Neural progenitor cell (in vitro differentiated cells): ENCODE measurements at places on chromosomes 16 and 17.

- DNase-seq: no peak
These were observed 27.4 kb downstream of the CDRT15 start for GRCh38 chr17:14209215-14209614.

GRCh38 chr17:27072885-27073284 is 221.0 kb upstream of the WSB1 start:
- no peak for DNase-seq

GRCh38 chr17:22286337-22287041 is 594.2 kb downstream of the KCNJ18 start:
- no peak for DNase-seq

GRCh38 chr17:45413498-45413923 is 19.2 kb downstream of the ARHGAP27 start:
- no peak for DNase-seq

- DNase-seq: no peak
These were observed 32.4 kb downstream of the HSBP1 start for GRCh38 chr16:83840060-83840617.

DNA sequence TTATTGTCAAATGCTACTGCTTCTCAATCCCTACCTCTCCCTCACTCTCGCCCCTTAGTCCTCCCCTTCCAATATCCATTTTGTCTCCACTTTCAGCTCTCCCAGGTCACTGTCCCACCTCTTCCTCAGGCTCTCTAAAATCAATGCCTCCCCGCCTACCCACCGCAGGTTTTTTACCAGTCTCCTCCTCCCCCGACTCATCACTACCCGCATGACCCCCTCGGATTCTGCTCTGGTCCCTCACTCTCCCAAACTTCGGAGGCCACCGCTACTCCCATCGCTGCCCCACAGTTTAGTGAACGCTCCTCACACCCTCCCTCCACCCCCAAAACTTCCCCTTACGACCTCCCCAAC is 513 bp downstream of the CRLF3 start:
- DNase-seq: no peak

- DNase-seq: no peak
These were observed 542.4 kb upstream of the C16orf82 start for GRCh38 chr16:26524281-26524680.

DNA sequence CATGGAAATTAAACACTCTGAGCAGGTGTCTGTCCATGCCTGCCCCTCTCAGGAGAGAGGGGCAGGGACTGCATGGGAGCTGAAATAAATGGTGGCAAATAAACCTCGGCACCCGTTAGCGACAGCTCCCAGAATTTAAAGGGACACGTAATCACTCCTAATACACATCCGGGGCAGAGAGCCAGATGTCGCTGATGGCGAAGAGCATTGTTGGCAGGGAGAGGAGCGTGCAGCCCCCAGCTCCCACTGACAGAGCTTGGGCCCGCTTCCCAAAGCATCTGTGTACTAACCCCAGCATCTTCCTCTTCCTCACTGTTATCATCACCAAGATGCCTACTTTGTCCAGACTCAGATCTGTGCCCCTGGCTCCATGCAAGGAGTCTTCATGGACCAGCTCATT is 85.8 kb downstream of the IRX5 start:
- DNase-seq: no peak

- DNase-seq: peak; percentile 49
These were observed 138.6 kb upstream of the SDK2 start for GRCh38 chr17:73782641-73783381.

DNA sequence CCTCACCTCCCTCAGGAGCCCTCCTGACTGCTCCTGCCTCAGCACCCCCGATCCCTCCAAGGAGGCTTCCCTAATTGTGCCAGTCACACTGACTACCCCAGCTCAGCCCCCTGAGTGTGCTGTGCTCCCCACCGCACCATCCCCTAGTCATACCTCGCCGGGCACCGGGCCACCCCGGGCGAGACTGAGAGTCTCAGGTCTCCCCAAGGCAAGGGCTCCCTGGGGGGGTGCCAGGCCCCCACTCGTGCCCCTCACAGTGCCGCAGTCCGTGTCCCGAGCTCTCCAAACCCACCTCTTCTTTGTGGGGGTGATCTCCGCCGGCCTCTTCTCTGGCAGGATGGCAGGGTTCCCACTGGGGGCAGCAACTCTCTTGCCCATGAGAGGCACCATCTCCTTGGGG is 3.2 kb downstream of the TRPV3 start:
- DNase-seq: no peak

- peak; percentile 28 for DNase-seq
These were observed 10.5 kb upstream of the CCDC182 start for GRCh38 chr17:57755480-57756070.

DNA sequence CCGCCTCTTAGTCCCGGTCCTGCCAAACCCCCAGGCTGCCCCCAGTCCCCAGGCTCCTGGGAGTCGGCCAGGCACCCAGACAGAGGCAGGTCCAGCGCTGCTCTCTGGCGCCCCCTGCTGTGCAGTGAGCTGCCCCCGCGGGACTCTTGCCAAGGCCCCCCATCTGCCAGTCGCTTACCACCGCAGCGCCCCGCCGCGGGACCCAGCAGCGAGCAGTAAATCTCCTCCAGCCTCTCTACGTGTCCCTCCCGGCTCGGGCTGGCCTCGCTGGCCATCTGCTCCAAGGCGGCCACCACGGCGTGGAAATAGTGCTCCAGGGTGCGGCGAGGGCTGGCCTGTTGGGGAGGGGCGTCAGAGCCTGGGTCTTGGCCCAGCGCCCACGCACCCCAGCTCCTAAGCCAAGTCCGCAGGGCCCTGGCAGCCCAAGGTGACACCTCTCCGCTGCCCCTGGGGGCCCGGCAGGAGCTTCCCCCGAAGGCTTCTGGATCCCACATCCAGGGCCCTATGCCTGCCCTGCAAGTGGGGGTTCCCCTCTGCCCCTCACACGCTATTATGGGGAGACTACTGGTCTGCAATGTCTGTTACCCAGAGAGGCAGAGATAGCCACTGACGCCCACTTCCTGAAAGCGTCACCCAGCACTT is 33.7 kb upstream of the MFSD6L start:
- DNase-seq: peak; percentile 75

DNA sequence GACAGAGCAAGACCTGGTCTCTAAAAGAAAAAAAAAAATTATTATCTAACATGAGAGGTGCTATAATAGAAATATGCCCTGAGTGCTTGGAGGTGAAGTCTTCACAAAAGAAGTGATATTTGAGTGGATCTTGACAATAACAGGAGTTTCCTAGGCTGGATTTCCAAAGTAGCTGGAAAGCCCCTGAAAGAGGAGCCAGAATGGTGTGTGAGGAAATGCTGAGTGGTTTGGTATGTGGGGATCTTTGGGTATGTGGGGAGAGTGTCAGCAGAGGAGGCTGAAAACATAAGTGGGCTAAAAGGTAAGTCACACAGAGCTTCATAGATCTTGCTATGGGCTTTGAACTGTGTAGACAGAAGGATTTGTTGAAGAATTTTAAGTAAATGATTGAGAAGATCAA is 100.1 kb downstream of the YPEL2 start:
- no peak for DNase-seq

DNA sequence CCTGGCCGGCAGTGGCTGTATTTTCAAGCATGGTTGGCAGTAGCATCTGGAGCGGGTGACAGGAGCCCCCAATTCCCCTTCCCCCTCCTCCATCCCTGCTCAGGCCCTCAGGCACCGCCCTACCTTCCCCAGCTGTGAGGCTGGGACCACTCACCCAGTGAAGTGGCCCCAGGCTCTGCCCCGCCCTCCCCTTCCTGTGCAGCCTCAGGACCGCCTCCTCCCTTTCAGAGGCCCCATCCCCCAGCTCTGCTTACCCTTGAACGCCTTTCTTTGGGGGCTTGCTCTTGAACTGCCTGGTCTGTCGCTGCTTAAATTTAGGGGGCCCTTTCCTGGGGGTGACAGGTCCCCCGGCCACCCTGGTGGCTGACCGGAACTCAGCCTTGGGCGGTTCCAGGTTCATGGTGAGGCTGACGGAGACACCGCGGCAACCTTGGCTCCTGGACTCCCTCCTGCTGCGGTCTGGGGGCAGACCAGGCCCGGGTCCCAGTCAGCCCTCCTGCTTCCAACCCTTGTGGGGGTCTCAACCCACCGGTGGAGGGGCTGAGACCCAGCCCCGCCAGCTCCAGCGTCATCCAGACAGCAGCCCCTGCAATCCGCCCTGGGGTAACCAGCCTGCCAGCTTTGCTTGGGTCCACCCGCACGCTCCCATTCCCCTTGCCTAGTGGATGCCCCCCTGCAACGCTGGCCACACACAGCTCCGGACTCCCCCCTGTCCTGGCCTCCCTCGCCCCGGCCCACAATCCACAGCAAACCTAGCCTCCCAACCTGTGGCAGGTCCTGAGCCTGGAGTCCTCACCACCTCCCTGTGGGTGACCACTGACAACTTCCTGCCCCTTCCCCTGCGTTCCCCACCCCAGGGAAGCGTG is 3.2 kb downstream of the PDE6G start:
- no peak for DNase-seq

DNA sequence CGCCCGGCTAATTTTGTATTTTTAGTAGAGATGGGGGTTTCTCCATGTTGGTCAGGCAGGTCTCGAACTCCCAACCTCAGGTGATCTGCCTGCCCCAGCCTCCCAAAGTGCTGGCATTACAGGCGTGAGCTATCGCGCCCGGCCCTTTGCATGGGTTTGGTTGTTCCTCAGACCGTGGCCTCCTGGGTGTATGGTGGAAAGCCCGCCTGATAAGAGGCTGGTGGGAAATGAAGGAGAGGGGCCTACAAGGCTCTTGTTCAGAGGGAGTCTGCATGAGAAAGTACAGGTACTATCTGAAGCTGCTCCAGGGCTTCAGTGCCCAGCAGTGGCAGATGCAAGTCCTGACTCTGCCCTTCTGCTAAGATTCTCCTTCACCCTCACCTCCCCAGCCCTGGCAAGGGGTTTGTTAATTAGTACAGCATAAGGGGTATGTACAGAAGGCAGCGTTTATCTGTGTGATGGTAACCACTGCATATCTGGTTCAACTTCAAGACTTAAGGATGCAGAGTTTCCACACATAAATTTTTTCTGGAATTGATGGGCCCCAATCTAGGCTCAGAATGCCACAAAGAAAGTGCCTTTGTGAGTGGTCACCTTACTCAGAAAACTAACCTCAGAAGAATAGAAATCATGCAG is 24.2 kb downstream of the GRB7 start:
- no peak for DNase-seq

DNA sequence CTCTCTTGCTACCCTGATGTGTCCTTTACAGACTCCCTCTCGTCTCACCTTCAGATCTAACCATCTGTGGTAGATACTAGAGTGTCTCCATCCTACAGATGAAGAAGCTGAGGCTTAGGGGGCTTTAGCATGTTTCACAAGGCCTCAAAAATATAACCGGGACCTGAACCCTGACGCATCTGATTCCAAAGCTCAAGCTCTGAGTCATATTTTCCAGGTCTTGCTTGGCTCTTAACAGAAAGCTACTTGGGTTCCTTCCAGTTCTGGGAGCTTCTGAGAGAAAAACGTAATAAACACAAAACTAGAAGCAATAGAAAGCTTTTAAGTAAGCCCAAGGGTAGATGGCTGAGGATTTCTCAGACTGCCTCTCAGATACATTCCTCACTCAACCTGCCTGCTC is 224.3 kb upstream of the EEF2KMT start:
- DNase-seq: no peak

GRCh38 chr17:78806451-78806850 is 24.4 kb upstream of the CYTH1 start:
- DNase-seq: no peak

- DNase-seq: no peak
These were observed 11.1 kb downstream of the SPATA33 start for GRCh38 chr16:89668790-89669158.

GRCh38 chr17:37512442-37513068 is 22.9 kb downstream of the DUSP14 start:
- no peak for DNase-seq

DNA sequence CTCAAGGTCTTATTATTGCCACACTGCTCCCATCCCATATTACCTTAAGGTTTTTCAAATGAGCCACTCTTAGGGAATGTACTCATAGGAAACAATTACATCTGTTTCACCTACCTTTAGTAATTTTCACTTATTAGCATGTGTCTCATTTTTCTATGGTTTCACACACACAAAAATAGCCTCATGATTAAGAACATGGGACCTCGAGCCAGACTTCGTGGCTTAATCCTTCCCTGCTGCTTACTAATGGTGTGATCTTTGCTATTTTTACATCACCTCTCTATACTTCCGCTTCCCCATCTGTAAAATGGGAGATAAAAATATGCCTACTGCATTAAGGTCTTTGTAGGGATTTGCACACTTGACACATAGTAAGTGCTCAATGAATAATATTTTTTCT is 38.5 kb downstream of the OTOA start:
- no peak for DNase-seq

DNA sequence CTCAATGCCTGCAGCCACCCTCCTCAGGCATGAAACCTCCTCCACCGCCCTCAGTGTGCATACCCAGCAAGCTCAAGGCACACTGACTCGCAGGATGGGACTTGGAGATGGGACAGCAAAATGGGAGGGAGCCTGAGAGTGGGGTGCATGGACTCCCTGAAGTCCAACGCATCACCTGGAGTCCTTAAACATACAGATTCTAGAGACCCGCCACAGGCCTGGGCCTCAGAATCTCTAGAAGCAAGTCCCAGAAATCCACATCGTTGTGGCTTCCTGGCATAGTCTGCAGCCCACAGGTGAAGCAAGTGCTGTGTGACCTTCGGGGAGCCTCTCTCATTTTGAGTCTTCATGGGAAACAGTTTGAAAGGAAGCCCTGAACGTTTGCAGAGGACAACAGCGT is 3.6 kb upstream of the TBX21 start:
- DNase-seq: no peak

- DNase-seq: no peak
These were observed 44.3 kb downstream of the SOCS3 start for GRCh38 chr17:78315355-78316114.

GRCh38 chr17:62718429-62718828 is 89.7 kb downstream of the MARCHF10 start:
- no peak for DNase-seq

GRCh38 chr17:8137645-8138373 is 13.9 kb upstream of the HES7 start:
- DNase-seq: no peak

- peak; percentile 68 for DNase-seq
These were observed 526 bp downstream of the CBFB start for GRCh38 chr16:67029254-67030096.

DNA sequence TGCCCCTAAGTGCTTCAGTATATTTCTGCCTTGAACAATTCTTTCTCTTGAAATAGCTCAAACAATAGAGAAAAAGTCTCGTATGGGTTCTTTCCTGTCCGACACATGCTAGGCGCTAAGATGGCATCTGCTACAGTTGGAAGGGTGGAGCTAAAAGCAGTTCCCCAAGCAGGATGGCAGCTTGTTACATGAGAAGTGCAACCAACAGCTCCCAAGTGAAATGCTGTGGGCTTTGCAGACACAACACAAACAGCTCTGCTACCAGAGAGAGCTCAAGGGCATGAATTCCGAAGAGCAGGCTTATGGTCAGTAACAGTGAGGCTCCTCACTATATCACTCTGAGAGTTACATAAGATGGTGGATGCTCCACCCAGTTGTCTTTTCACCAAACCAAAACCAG is 83.8 kb downstream of the VPS53 start:
- DNase-seq: no peak

- peak; percentile 20 for DNase-seq
These were observed 117.3 kb upstream of the RCVRN start for GRCh38 chr17:10022416-10022815.
